ENCODE measurements at places on chromosomes 5 and 9.
A peak's percentile ranks its signal among the peaks of the same experiment; 100 is the strongest.

GRCh38 chr9:4750023-4750673 is 9.1 kb upstream of the AK3 start:
- DNase-seq = no peak

GRCh38 chr5:155129513-155129880 is 115.9 kb downstream of the KIF4B start:
- DNase-seq = no peak

GRCh38 chr5:75513841-75514240 is 2.1 kb downstream of the POLK start:
- DNase-seq = no peak

- DNase-seq = no peak
Measured at GRCh38 chr5:93280518-93280917, 300.5 kb downstream of the NR2F1-AS1 start.

GRCh38 chr5:111927191-111927590 is 170.2 kb upstream of the NREP start:
- no peak for DNase-seq

DNA sequence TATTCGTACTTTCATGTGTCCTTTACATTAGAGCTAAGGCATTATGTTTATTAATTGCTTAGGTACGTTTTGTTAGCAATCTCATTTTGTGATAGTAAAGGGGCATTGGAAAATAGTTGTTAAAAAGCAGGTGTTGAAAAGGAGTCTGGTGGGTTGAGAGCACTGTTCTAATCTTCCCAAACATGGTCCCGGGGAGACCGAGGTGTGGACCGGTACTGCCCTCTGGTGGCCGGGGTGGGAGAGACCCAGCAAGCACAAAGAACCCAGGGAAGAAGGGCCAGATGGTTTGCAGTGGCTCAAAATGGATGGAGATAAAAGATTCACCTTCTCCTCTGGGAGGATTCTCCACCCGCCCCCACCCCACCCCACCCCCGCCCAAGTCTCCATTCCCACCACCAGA is 26.1 kb downstream of the IDNK start:
- peak; percentile 77 for DNase-seq

All from stimulated activated CD4-positive, alpha-beta T cell treated with anti-CD3 and anti-CD28 coated beads, Interleukin-4, amount 100 ng/mL, for 24 hours (primary cell).